Muscle of arm (tissue), 14 donors: ENCODE measurements at places on chromosomes 2 and 18. TPM values are rescaled to one million over a fixed set of nuclear protein-coding genes. Genes with fewer than 3 reads are reported as not detected.

- no peak for DNase-seq
Measured at GRCh38 chr2:234861841-234862735, 89.7 kb upstream of the SH3BP4 start.

DNA sequence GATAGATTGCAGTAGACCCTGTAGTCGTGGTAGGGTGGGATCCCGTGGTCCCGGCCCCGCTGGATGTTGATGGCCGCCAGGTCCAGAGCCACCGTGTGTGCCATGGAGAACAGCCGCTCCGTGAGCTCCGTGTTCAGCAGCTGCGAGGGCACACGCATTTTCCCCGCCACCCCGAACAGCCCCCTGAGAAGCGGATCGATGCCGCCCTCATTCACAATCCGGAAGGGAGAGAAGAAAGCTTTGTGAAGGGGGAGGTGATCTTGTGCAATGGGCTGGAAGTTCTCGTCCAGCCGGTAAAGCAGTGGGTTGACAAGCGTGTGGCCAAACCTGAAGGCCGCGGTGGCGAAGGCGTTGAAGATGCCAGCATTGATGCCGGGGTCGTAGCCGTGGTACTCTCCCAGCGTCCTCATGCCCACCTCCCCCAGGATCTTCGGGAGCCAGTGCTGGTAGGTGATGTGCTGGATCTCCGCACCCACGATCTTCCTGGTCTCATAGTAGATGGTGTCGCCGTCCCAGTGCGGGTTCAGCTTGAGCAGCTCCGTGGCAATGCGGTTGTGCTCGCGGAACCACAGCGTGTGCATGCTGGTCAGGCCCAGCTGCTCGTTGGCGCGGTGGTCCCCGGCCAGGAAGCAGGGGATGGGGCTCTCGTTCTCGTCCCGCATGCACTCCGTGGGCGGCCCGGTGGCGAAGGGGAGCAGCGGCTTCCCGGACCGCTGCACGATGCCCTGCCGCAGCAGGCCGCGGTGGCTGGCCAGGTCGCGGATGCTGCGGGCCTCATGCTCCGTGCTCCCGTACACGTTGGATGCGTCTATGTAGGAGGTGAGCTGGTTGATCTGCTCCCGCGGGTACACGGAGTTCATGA, 95.8 kb downstream of the PXDN start:
- DNase-seq, result no peak

GRCh38 chr18:36412778-36413177, 115.3 kb downstream of the FHOD3 start:
- no peak for DNase-seq

DNA sequence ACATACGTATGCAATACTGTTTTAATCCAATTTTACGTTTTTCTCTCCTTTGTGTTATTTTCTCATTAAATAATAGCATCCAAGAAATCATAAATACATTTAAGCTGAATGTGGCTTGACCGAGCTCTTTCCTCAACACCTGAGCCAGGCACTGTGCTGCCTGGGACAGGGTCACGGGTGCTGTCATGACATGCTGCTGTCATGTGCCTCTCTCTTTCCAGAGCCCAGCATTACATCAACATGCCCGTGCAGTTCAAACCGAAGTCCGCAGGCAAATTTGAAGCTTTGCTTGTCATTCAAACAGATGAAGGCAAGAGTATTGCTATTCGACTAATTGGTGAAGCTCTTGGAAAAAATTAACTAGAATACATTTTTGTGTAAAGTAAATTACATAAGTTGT, 94.1 kb upstream of the LDLRAD4 start:
- DNase-seq, result no peak

DNA sequence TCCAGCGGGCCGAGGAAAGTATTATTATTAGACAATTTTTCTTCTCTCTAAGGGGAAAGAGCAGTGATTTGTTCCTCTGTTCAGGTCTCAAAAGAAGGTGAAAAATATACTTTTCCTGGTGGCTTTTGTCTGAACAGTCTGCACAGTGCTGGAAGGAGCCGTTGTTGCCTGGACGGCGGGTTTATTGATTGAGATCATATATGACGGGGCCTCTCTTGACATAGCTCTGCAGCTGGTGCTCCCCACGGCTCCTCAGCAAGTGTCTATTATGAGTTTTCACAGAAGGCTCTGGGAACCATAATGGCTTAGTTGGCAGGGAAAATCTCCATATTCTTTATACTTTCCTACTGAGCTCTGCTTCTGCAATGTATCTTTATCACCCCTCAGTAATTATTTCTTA, 42.9 kb downstream of the FSHR start:
- no peak for DNase-seq

GRCh38 chr2:58890865-58891525, 649.9 kb upstream of the FANCL start:
- DNase-seq, result no peak

DNA sequence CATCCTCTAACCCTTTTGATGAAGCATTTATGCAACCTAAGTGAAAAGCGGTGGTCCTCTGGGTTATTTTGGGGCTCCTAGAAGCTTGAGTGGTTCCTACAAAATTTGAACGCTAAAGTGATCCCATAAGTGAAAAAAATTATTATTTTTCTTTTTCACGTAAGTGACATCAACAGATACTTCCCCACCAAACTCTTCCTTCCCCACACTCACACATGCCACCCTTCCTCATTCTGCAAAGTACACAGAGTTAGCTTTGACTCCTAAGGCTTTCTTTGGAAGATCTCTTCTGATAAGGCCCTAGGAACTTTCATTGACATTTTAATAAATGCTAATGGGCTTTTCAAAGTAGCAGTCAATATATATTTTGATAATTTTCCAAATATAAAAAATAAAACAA, 109.7 kb downstream of the DOCK10 start:
- DNase-seq, result no peak

The CGREF1 gene
- 0.62 TPM for polyA plus RNA-seq

The LIMS3 gene
- polyA plus RNA-seq, result 1.7 TPM

The SCYGR4 gene
- not detected for polyA plus RNA-seq

The ABHD1 gene
- polyA plus RNA-seq, result 0.12 TPM
